ENCODE measurements at places on chromosomes 11 and 22. TPM values are rescaled to one million over a fixed set of nuclear protein-coding genes. Genes with fewer than 3 reads are reported as not detected.

Gene KRTAP5-1
- not detected for total RNA-seq

Gene FERMT3
- 1.8 TPM for total RNA-seq

Gene TRAF6
- 5.6 TPM for total RNA-seq

Gene LRRC32
- 2.1 TPM for total RNA-seq

Gene RBMXL2
- total RNA-seq = not detected

Gene PHOX2A
- not detected for total RNA-seq

Gene TSPAN18
- not detected for total RNA-seq

Gene SERHL2
- 3.0 TPM for total RNA-seq

Gene RAB39A
- not detected for total RNA-seq

Gene ENTHD1
- not detected for total RNA-seq

Gene MPEG1
- not detected for total RNA-seq

Gene MMP1
- total RNA-seq = 14.6 TPM

Gene NXPE2
- not detected for total RNA-seq

Gene SHISAL1
- total RNA-seq = 0.15 TPM

Gene MARK2
- 14.8 TPM for total RNA-seq

Gene CD248
- total RNA-seq = 41.8 TPM
